ENCODE measurements at places on chromosomes 12 and 14.
A peak's percentile ranks its signal among the peaks of the same experiment; 100 is the strongest.

DNA sequence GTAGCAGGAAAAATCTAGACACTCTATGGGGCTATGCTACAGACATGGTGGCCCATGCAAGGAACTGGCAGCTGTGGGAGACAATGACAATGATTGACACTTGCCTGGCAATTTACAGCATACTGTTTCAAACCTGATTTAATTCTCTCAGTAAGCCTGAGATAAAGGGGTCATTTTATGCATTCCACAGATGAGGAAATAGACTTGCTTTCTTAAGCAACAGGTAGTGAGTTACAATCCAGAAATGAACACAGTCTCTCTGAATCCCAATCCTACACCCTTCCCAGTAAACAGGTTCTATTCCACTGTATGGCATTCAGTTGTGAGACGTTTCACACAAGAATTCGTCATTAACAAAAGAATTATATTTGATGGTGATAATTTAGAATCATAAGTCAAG, 15.5 kb upstream of the PCNX1 start:
- no peak for DNase-seq

DNA sequence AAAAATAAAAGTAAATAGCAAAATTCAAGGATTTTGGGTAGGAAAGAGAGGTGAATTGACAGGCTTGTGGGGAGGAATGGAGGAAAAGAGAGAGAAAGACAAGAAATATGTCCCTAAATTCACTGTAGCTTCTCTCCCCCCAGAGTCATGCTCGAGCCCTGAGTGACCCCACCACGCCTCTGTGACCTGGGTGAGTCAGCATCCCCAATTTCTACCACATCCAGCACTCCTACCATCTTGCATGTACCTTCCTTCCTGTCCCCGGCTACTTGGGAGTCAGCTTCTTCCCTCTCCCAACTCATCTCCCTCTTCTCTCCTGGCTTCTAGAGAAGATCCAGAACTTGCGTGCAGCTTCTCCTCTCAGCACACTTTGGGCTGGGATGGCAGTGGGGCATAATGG, 9.8 kb downstream of the ZNF219 start:
- no peak for DNase-seq

DNA sequence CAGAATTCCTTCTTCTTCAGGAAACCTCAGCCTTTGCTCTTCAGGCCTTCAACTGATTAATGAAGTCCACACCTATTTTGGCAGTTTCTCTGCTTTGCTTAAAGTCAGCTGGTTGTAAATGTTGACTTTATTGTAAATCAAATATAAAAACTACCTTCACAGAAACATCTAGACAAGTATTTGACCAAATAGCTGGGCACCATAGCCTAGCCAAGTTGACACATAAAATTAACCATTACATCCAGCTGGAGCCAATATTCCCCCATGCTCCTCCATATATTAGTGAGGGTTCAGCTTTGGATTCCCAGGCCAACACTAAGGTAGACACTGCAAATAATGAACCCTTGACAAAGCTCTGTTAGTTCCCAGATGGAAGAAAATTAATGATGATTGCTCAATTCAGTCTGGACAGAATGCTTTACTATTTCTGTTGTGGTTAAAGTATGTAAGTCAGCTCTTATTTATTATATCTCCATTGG, 125.5 kb downstream of the ZFP36L1 start:
- DNase-seq = no peak

DNA sequence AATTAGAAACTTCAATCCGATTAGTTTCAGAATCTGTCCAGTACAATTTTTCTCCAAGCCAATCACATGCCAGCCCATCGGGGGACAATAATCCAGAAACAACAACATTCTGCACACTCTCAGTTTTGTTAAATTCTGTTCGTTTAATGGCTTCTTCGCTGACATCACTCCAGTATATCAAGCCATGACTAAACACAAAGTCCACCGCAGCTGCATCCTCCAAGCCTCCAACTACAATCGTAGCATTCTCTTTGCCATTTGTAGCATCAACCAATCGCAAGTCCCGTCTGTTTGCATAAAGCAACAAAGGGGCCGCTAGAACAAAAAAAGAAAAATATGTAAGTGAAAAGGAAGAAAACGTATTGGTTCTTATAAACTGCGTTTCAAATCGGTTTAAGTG, 22.5 kb downstream of the LRP6 start:
- no peak for DNase-seq

- DNase-seq = no peak
Observed at GRCh38 chr14:105377555-105378182, 20.7 kb upstream of the TEX22 start.

- DNase-seq = no peak
Observed at GRCh38 chr12:108210001-108210400, 80.9 kb downstream of the WSCD2 start.

DNA sequence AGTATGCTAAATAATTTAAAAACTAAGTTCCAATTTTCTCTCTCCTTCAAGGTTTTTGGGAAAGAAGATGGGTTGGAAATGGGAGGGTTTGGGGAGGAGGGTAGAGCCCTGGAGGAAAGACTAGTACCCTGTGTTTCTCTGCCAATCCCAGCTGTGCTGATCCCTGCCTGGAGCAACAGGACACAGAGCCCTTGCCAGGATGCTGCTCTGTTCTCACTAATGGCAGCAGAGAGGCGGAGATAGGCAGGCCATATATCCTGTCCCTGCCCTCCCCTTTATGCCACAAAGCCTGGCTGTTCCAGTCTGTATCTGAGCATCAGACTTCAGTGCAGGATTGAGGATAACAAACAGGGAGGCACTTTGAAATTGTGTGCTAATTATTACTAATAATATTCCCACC, 99.0 kb downstream of the C12orf75 start:
- DNase-seq = no peak

GRCh38 chr14:23066855-23067744, 9.8 kb upstream of the CDH24 start:
- DNase-seq = no peak

- no peak for DNase-seq
Observed at GRCh38 chr12:101051901-101052550, 158.0 kb downstream of the SLC5A8 start.

DNA sequence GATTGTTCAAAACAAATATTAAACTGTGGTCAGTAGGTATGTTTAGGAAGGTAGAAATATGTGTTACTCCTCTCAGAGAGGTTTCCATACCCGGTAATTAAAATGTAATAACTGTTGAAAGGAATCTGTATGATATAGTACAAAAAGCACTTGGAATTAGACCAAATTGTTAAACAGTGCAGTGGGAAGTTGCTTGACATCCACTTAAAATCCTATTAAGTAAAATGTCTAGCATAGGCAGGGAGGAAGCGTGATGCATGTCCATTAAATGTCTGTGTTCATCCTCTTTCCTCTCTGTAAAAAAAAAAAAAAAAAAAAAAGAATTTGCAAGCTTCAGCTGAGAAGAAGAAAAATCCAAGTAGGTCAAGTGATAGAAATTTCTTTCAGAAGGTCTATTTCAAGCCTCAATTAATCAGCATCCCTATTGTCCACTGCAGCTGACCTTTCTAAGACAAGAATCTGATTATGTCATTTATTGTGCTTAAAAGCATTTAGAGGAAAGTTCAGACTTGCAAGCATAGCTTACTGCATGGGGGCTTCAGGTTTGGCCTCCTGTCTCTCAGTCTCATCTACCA, 265.6 kb upstream of the RGS6 start:
- DNase-seq = no peak

GRCh38 chr14:104155513-104155912, 17.1 kb downstream of the KIF26A start:
- DNase-seq = no peak

- DNase-seq = no peak
Observed at GRCh38 chr14:101233021-101233366, 328.3 kb upstream of the DIO3 start.

GRCh38 chr14:51310505-51310944, 70.5 kb downstream of the TMX1 start:
- DNase-seq = peak; percentile 47

GRCh38 chr12:15772405-15773018, 16.7 kb downstream of the EPS8 start:
- no peak for DNase-seq

GRCh38 chr12:108568338-108569154, 6.2 kb downstream of the ISCU start:
- DNase-seq = no peak

DNA sequence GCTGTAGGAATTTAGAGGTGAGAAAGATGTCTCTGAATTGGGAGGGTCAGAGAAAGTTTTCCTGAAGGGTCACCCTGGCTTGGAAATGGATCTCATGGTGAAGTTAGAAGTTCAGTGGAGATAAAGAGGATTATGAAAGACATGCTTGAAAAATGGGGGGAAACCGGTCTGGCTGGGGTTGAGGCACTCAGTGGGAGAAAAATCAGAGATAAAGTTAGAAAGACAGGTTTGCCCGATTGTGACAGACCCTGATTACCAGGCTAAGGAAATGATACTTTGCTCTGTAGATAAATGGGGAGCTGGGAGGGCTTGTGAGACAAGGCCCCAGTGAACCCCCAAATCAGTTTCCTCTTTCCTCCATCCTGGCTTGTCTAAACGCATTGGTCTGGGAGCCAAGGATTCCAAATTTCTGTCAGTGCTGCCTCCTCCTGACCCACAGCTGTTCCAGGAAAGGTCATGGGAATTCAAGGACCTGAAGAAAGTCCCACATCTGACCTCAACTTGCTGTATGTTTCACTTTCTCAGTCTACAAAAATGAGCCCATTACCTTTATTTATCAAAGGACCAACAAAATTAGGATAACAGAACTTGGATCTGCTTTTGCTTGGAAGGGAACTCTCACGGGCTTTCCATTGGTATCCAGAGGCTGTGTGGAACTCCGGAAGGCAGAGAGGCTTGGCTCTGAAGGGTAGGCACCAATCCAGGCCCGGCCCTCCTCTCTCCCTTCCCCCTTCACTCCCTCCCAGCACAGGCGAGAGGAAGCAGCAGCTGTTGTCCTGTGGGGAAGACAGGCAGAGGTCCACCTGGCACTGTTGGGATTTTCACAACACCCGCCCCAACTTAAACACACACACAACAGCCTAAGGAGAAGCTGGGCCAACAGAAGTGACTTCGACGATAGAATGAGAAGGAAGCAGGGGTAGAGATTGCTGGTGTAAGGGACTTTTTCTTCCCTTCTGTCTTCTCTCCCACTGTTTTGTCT, 3.4 kb upstream of the RNASE7 start:
- peak; percentile 62 for DNase-seq

DNA sequence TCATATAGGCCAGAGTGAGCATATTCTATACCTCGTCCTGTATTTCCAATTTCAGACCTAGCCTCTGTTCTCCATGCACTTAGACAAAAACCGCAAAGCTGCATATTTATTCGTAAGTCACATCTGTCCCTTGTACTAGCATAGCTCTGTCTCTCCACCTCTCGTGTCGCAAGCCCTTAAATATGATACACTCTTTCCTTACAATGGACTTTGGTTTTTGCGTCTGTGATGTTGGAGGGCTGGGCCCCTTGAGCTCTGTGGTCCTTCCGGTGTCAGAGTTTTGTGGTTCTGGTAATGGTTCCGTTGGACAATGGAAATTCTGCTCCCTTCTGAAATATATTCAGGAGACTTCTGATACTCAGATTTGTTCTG, 11.3 kb downstream of the PRKCH start:
- DNase-seq = no peak

GRCh38 chr14:63712123-63712522, 15.7 kb downstream of the SGPP1 start:
- no peak for DNase-seq

GRCh38 chr14:51298895-51299294, 58.8 kb downstream of the TMX1 start:
- no peak for DNase-seq

- DNase-seq = no peak
Observed at GRCh38 chr14:50978529-50978871, 34.2 kb upstream of the PYGL start.

DNA sequence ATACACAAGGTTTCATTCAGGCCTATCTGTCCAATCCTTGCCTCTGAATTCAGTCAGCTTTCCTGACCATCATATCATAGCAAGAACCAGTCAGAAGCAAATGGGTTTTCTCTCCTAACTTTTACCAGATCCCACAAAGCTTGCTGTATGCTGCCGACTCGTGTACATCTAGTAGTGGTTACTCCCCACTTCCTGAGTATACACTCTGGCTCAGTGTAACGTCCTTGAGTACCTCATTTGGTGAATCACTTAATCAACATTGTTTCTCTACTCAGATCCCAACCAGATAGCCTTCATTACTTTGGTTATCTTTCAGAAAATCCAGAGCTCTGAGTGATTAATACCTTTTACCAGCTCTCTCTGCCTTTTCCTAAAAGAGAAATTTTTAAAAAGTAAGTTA, 728.2 kb downstream of the GALC start:
- no peak for DNase-seq

- no peak for DNase-seq
Observed at GRCh38 chr14:92945959-92946846, 23.3 kb downstream of the CHGA start.

DNA sequence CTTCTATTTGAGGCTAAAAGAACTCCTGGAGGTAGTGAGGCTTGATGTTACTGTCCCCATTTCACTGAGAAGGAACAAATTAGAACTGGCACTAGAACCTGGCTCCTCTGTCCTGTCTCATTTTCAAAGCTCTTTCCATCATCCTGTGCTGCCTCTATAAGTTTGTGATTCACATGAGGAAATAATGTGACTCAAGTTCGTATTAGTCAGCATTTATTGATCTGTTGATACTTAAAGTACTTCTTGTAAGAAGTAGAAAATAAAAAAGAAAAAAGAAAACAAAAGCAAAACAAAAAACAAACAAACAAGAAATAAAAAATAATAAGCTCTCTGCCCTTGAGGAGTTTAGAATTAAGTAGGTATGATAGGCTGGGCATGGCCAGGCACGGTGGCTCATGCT, 2.3 kb upstream of the ESPL1 start:
- DNase-seq = no peak

- DNase-seq = no peak
Observed at GRCh38 chr14:77808250-77808649, 8.3 kb downstream of the ADCK1 start.

DNA sequence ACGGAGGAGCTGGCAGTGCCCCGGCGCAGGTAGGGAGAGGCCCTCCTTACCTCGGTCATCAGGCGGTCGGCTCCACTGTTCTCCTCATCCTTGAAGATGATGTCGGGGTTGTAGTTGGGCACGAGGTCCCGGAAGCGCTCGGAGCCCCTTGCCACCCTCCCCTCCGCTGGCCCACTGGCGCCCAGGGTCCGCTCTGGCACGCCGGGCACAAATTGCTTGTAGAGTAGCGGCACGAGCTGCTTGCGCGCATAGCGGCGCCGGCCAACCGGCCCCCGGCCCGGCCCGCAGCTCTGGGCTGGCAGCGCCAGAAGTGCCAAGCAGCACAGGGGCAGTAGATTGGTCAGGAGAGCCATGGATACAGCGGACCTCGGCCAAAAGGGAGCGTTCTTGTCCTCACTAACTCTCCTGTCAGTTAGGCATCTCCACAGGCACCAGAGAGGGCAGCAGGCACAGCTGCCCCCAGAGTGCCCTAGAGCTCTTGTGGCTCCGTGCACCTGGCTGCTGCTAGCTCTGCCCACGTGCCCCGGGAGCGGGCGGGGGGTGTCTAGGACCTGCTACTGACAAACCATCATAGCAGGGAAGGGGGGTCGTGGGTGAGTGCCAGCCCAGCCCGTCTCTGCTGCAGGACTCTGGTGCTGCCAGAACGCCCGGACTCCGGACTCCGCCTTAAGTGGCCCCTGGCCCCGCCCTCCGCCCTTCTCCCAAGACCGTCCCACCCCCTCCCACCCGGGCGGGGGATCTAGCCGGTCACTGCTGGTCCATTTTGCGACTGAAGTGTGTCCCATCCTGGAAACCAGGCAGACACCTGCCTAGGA, at the start of gene DHH:
TSS of gene DHH (minus strand) at position 642 of the 815 bp plus-strand sequence. CDS start at position 353, 289 bp downstream.
- DNase-seq = no peak

GRCh38 chr12:122527478-122527944, 462 bp downstream of the KNTC1 start:
- no peak for DNase-seq
